ENCODE measurements at places on chromosomes 11 and 22. TPM values are rescaled to one million over a fixed set of nuclear protein-coding genes. Genes with fewer than 3 reads are reported as not detected.

Gene RFPL2
- total RNA-seq, result not detected

Gene ISX
- not detected for total RNA-seq

Gene PTS
- total RNA-seq, result 24.9 TPM

Gene TMPRSS13
- 3.5 TPM for total RNA-seq

DNA sequence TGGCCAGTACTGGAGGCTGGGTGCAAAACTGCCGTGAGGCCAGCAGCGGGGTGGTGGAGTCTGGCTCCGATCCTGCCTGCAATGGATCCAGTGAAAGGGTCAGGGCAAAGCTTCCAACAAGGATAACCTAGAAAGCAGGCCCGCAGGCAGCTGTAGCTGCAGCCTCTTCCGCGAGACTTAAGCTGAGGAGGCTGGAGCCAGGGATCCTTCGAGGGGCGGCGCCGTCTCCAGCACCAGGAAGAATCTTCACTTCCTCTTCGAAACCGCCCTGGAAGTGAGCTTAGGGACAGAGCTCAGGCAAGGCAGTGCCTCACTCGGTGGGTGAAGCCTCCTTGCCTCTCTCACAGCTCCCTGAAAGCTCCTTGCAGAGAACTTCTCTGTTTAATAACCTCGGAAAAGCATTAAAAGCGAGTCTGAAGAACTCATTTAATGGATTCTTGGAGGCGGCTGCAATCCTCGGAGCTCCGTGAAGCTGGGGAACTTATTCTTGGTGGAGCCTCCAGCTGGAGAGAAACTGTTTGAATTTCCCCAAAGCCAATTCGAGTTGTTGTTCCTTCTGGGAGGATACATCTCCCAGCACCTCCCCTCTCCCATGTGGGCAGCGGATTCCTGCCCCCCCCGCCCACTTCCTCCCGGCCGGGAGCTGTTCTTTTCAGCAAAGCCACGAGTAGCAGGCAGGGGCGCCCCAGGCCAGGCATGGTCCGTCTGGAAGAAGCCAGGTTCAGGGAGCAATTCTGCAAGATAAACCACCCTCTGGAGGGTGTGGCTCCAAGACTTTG is 169.9 kb downstream of the CTTN start:
- no peak for DNase-seq

GRCh38 chr11:11020747-11021149 is 162.9 kb upstream of the ZBED5 start:
- DNase-seq, result no peak

DNA sequence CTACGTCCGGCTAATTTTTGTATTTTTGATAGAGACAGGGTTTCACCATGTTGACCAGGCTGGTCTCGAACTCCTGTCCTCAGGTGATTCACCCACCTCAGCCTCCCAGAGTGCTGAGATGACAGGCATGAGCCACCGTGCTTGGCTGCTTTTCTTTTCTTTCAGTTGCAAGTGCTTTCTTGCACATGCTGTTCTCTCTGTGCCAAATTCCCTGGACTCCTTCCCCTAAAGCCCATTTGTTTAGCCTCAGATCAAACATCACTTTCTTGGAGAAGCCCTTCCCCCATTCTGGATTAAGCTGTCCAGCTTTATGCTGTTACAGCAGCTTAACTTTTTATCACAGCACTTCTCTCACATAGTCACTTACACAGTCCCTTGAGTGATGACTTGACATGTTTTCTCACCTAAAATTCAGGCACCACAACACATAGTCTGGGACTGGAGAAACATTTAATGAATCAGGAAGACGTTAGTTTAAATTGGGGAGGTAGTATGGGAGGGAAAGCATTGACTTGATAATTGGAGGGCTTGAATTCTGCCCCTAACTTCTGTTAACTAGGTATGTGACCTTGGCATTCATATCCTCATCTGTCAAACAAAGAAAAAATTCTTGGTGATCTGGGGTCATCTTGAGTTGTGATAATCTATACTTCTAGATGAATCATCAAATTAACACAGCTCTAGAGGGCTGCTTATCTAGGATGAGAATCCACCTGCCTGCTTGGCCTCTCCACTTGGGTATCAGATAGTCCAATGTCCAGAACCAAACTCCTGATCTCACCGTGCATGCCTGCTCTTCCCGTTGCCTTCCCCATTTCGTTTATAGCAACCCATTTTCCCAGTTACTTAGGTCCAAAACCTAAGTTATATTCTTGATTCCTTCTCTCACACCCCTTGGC is 18.4 kb downstream of the ACO2 start:
- no peak for DNase-seq

GRCh38 chr11:97614606-97615005 is 1224.8 kb downstream of the JRKL start:
- no peak for DNase-seq

DNA sequence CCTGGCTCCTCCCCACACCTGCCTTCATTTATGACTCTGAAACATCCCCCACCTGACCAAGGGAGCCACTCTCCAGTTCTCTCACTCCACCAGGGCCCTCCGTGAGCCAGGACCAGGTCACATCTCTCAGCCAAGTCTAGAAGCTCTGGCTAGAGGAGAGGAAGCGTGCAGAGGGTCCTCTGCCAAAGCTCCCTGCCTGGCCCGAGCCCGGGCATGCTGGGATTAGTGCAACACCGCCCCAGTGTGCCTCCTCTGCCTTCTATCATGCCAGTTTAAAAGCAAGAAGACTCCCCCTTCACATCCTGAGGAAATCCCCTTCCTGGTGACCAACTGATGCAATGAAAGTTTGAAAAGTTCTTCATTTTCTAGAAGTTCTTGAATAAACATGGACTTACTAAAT is 23.5 kb downstream of the TP53AIP1 start:
- DNase-seq, result no peak

All from activated CD8-positive, alpha-beta T cell treated with anti-CD3 and anti-CD28 coated beads for 36 hours (primary cell).